ENCODE measurements at places on chromosomes 13 and 19. TPM values are rescaled to one million over a fixed set of nuclear protein-coding genes. Genes with fewer than 3 reads are reported as not detected.

The FFAR2 gene
- total RNA-seq, result not detected

The PVR gene
- total RNA-seq, result 142 TPM

The ZNF83 gene
- total RNA-seq, result 54.4 TPM

The FOXO1 gene
- 2.5 TPM for total RNA-seq

The CEACAM6 gene
- total RNA-seq, result not detected

The ZNF540 gene
- 2.3 TPM for total RNA-seq

The LRRC63 gene
- total RNA-seq, result 0.28 TPM

The NXNL1 gene
- total RNA-seq, result not detected
